Pancreas (tissue), 10 donors: ENCODE measurements at places on chromosomes 3 and 15.

DNA sequence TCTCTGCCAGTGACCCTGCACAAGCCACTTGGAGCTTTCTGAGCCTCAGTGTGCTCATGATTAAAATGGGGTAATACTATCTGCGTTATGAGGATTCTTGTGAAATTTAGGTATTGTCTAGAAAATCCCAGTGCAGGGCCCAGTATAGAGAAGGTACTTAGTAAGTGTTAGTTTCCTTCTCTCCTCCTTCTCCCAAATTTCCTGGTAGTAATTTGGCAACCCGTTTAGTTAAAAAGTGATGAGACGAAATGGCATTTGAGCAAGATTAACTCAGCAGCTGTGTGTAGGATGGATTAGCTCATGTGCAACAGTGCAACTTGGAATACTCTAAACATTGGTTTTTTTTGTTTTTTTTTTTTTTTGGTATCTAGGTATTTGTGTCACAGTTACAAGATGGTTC, 84.6 kb downstream of the SLCO3A1 start:
- DNase-seq: no peak

DNA sequence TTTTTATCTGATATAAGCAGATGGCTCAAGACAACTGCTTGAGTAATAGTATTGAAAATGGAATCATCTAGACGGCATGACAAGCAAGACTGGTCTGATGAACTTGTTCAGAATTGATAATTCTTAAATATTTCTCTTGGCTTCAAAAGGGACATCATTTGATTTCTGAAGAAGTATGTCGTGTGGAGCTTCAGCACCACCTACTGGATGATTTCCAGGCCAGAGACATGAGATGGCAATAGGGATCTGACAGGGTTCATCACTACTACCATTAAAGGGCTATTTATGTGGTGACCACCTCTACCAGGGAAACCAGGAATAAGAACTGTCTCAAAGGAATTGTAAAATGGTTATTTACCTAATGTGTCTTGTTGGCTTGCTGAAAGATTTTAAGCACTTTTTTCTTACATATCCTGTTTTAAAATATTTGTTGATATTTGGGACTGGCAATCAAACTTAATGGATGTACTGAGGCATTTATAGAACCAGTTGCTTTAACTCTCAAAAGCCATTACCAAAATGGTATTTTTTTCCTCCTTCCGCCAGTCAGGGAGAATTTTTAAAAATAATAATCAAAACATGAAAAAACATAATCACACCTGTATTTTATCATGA, 99.5 kb upstream of the FAM98B start:
- DNase-seq: no peak

DNA sequence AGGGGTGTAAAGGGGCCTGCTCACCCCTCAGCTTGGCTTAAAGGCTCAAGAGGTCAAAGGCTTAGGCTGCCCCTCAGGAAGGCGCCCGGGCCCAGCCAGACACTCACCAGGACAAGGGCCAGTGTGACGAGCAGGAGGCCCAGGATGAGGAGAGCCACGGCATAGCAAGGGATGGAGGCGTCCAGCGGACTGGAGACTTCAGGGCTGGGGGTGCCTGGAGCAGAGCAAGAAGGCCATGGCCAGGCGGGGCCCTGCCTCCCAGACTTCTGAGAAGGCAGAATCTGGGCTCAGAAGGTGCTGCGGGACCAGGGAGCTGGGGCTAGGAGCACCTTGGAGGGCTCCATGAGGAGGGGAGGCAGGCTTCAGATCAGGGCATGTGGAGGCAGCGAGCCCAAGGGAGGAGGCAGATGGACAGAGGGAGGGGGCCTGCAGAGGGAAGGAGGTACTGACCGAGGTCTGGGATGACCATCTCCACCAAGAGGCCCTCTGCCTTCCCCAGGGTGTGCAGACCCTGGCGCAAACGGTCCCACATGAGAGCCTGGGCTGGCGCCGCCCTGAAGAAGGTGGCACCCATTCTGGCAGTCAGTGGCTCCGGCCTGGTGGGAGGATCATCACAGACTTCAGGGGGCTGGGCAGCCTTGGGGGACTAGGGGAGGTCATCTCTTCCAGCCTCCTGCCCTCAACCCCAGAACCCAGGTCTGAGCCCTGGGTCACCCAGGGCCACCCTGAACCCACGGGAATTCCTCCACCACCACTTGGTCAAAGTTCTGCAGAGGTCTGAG, 24.5 kb downstream of the C15orf39 start:
- no peak for DNase-seq

- DNase-seq: no peak
These were observed 33.0 kb downstream of the FBXL22 start for GRCh38 chr15:63630036-63630751.

GRCh38 chr3:133532951-133533350, 40.5 kb upstream of the CDV3 start:
- no peak for DNase-seq
